Regular cardiac myocyte (primary cell): ENCODE measurements at places on chromosomes 1 and 21. TPM values are rescaled to one million over a fixed set of nuclear protein-coding genes. Genes with fewer than 3 reads are reported as not detected.

Gene CNR2
- total RNA-seq: not detected in 2 replicates

Gene SLC5A9
- not detected in 2 replicates for total RNA-seq

Gene HFM1
- total RNA-seq: under 0.01 and 0.28 TPM in 2 replicates

Gene SORT1
- total RNA-seq: 7.3 and 24.2 TPM in 2 replicates

Gene KRTAP7-1
- total RNA-seq: not detected in 2 replicates

Gene TP53BP2
- 18.6 and 41.2 TPM in 2 replicates for total RNA-seq

Gene LCE5A
- not detected in 2 replicates for total RNA-seq

Gene PRAMEF1
- total RNA-seq: not detected in 2 replicates

Gene S100A14
- total RNA-seq: 0.19 TPM in 1 of 2 replicates, not detected in the other

Gene ABCA4
- 0.77 and 2.5 TPM in 2 replicates for total RNA-seq

Gene ANKRD34A
- 0.28 and 0.38 TPM in 2 replicates for total RNA-seq

Gene EFNA3
- total RNA-seq: 0.77 and 3.1 TPM in 2 replicates
